ENCODE measurements at places on chromosomes 2 and 18.
A peak's percentile ranks its signal among the peaks of the same experiment; 100 is the strongest.

DNA sequence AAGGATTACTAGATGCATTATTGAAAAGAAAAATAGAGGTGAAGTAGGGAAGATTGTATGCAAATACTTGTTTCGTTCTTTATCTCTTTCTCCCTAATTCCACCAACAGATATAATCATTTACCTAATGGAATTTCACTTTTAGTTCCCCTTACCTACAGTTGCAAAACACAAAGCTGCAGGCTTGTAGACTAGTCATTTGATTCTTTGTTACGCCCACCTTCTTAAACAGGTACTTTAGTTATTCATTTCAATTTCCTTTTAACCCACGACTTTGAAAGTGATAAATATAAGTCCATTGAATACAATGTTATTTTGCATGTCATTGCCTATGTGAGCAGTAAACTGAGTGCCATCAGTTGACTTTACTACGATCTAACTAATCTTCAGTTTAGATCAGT is 3.9 kb upstream of the HRH4 start:
- no peak for DNase-seq

DNA sequence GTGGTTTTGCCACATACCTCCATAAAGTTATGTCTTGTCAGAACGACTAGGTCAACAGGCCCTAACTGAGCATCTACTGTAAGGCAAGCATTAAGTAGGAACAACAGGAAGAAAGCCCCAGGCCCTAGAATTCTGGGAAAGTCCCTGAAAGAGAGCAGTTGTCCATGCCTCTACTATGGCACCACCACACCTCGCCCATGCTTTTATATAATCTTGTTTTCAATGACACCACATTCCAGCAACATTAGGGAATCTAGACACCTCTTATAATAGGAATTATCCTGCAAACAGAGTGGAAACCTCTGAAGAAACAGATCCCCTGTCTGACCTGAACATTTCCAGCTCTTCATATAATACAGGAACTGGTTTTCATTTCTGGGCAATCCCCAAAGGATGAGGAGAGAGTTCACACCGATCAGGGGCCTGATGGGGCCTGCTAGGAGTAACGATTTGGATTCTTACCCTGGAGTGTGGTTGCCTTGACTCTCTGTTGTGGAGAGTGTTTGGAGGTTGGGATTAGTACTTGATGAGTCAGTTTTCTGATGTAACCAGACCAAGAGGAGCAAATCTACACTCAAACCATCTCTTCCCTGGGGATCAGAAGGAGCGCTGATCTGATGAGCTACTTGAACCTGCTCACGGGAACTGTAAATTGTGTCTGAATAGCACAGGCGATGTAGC is 31.9 kb upstream of the CEP68 start:
- DNase-seq: no peak

DNA sequence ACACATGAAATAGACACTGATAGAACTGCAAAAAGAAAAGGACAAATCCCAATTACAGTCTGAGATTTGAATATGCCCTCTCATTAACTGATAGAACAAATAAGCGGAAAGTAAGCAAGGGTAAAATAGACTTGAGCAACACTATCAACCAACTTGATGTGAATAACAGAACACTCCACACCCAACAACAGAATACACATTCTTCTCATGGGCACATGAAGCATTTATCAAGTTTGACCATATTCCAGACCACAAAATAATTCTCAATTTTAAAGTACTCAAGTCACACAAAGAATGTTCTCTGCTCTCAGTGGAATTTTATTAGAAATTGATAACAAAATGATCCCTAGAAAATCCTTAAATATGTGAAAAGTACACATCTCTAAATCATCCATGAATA is 19.0 kb downstream of the ETAA1 start:
- no peak for DNase-seq

DNA sequence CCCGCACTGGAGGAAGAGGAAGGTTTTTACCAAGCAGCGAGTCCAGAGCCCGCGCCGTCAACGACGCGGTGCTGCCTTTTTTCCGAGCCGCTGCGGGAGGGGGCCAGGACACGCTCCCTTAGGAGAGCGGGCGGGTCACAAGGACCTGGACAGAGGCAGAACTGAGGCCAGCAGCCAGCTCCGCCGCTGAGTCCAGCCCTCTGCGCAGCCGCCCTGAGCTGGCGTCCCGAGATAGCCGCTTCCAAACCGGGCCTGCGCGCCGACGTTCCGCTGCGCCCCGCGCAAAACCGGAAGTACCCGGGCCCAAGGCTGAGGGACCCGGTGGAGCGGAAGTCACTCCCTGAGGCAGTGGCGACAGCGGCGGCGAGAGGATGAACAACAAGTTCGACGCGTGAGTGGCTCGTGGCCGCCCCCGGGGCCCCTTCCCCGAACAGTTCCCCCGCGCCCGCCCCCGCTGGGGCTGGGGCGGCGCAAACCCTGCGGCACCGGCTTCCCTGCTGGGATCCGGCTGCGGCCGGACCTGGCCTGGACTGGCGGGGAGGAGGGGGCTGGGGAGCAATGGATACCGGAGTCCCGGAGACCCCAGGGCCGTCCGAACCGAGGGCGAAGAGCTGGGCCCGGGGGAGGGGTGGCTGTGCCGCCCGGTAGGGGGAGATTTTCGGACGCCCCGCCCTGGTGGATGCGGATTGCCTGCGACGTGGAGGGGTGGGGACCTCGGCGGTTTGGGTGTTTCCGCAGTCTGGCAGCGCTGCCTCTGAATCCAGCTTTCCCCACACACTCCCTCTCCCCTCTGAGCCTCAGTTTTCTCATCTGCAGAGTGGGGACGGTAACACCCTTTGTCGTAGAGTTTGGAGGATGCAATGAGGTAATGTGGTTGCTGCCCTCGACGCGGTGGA is at the start of the genes EIF4E2 and TIGD1:
EIF4E2 (plus strand) TSS at position 336 of the 896 bp plus-strand sequence; CDS start at position 372, 36 bp downstream.
TIGD1 (minus strand) TSS at position 204 of the 896 bp plus-strand sequence. CDS start 675 bp downstream, outside the sequence.
- peak; percentile 96 for DNase-seq

GRCh38 chr2:162688403-162688802 is 150.2 kb downstream of the KCNH7 start:
- no peak for DNase-seq

- no peak for DNase-seq
Measured at GRCh38 chr2:46342566-46343315, 45.5 kb downstream of the EPAS1 start.

GRCh38 chr18:11497585-11497984 is 111.8 kb upstream of the SLC35G4 start:
- DNase-seq: no peak

- no peak for DNase-seq
Measured at GRCh38 chr2:98573426-98573825, 34.9 kb downstream of the COA5 start.

DNA sequence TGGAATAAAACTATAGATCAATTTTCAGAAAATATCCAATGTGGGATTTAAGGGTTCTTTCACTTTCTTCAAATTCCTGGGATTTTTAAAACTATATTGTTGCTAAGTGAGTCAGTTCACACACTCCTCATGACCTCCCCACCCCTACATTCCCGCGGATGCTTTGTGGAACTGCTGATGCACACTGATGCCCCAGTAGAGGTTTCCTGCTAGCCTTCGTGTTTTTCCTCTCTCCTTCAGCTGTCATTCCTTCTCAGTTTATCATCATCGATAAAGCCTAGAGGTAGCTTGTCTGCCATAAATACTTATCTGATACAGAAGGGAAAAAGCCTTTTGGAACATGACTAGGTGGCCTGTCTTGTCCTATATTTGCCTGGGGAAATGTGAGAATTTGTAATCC is 67.4 kb upstream of the GALNT5 start:
- no peak for DNase-seq

DNA sequence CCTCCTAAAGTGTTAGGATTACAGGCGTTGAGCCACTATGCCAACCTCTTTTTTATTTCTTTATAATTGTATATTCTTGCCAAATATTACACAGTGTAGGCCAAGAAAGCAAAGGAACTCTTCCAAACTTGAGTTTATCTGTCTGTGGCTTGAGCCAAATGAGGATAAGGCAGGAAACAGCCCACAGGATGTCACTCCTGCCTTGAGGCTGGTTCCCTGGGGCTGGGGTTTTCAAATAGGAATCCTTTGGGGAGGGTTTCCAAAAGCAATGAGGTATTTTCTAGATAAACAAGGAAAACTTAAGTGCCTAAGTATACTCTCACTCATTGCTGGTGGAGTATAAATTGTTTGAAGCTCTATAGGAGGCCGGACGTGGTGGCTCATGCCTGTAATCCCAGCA is 56.4 kb downstream of the ADCY3 start:
- no peak for DNase-seq

DNA sequence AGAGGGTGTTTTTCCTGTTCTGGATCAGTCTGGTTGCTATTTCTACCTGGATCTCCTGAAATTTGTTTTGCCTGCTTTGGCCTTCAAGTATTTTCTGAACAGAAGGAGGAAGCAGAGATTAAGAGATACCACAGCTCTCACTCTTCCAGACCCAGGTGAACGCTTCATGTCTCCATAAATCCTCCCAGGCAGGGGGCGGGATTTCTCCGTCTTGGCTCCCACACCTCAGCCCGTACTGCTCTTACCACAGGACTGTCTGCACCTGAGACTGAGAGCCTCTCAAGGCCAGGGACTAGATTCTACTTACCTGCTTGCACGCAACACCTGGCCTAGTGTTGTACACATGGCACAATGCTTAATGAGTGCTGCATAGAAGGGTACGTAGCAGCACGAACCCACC is 59.9 kb upstream of the LRPPRC start:
- DNase-seq: no peak

DNA sequence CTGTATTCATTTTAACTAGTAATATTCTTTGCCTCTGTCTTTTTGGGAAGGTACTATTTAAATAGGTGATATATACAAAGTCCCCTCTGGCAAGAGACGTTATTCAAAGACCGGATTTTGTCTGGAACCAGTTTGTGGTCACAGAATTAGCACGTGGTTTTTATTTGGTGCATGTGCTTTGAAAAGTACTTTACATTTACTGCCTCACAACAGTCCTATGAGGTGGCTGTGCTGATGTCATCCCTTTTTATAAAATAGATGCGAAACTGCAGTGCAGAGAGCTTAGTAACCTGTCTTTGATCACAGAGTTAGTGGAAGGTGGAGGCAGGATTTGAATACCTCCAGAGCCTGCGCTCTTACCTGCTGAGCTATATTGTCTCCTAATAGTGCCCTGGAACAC is 4.0 kb downstream of the LPIN1 start:
- no peak for DNase-seq

GRCh38 chr2:133157141-133157540 is 411.1 kb downstream of the NCKAP5 start:
- no peak for DNase-seq

- DNase-seq: no peak
Measured at GRCh38 chr18:80067897-80068296, 33.7 kb downstream of the RBFA start.

GRCh38 chr2:193861557-193861956 is 1666.8 kb upstream of the TMEFF2 start:
- DNase-seq: no peak

DNA sequence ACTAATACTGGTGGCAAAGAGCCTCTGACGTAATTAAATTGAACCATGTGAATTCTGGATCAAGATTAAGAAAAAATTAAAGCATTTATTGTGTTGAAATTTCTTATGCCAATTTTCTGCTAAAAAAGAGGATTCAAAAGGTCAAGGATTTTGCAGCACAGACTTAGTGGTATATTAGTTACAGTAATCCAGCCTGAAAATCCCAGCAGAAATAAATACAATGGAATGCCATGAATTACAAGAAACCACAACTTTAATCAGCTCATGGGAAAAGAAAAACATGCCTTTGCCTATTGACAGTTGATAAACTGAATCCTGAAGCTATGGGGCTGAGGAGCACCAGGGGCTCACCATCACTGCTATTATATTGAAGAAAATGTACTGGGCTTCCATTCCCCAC is 114.8 kb upstream of the SATB2 start:
- no peak for DNase-seq

GRCh38 chr18:58520969-58521368 is 107.9 kb downstream of the ALPK2 start:
- no peak for DNase-seq

GRCh38 chr2:226185616-226186211 is 613.9 kb downstream of the IRS1 start:
- no peak for DNase-seq

- DNase-seq: no peak
Measured at GRCh38 chr18:41949206-41949920, 5.7 kb upstream of the PIK3C3 start.

- DNase-seq: no peak
Measured at GRCh38 chr2:84878896-84879583, 1.8 kb downstream of the TRABD2A start.

- no peak for DNase-seq
Measured at GRCh38 chr18:8080092-8080491, 513.0 kb downstream of the PTPRM start.

DNA sequence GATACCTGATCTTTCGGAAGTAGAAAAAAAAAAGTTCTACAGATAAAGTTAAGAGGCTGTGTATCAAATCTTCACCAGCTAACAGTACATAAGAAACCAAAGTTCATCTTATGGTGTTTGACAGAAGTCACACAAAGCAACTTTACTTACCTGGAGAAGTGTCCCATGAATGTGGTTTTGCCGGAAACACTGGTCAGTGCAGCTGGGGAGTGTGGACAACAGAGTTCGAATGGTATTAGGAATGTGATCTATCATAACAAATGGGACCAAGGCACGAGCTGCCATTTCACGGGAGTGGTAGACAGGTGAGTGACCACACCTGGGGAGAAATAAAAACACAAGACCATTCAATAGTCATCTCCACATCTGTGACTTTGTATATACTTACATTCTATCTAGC is 171.4 kb upstream of the ZFP36L2 start:
- DNase-seq: no peak

DNA sequence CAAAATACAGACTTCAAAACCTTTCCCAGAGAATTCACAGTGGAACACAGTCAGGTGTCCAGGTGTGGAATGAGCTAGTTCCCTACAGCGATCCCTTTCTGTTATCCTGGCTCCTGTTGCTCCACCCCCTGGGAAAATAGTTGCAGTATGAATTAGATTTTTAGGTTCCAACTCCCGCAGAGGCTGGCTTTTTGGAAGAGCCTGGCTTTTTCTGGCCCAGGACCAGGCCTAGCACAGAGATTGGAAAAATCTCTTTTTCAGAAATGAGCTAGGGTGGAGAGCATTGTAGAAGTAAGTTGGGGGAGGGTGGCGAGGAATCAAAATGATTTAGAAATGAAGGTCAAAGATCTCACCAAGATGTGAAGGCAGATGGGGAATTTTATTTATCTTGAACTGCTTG is 27.1 kb downstream of the COL5A2 start:
- DNase-seq: no peak

DNA sequence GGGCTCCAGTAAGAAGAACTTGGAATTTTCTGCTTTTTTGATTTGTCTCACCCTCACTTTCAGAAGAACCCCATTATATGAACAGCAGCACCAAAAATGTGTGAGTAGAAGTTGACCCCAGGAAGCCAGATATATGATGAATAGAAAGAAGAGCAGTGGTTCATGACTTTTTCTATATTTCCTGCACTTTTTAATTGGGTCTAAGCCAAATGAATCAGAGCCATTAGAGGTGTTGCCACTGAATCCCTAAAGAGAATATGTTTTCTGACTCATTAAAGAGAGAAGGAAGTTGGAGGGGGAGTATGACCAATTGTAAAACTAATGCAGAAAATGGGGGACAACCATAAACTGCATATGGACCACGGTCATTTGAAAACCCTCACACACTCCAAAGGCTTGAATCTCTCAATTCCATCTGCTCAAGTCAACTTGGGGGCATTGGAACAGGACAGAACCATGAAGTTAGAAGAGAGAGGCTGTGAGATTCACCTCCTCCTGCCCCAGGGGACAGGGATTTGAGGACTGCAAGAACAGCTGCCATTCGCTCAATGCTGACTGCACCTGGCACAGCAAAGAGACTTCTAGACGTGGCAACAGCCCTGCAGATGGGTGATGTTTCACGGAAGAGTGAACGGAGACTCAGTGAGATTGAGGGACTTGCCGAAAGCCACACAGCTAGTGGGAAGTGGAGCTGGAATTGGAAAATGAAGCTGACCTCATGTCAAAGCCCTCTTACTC is 3.0 kb downstream of the DAPL1 start:
- DNase-seq: no peak
